Stimulated activated CD4-positive, alpha-beta T cell treated with anti-CD3 and anti-CD28 coated beads, TNF-alpha, amount 100 ng/mL, for 24 hours (primary cell): ENCODE measurements at places on chromosomes 1 and 21.

GRCh38 chr1:33280091-33280661 is 23.9 kb downstream of the ZNF362 start:
- DNase-seq = no peak

DNA sequence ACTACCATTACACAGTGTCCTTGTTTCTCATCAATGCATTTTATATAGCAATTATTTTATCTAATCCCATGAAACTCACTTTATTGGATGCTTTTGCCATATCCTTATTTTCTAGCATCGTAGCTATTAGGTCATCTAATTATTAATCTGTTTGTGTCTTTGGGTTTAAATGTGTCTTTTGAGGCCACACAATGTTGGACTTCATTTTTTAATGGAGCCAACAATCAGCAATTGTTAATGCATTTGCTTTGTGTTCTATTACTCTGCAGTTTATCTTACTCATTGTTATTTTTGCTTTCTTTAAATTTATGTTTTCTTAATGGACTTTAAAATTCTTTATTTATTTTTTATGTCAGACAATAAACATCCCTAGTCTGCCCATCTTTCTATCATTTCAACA is 1.8 kb upstream of the HSD11B1 start:
- DNase-seq = no peak

DNA sequence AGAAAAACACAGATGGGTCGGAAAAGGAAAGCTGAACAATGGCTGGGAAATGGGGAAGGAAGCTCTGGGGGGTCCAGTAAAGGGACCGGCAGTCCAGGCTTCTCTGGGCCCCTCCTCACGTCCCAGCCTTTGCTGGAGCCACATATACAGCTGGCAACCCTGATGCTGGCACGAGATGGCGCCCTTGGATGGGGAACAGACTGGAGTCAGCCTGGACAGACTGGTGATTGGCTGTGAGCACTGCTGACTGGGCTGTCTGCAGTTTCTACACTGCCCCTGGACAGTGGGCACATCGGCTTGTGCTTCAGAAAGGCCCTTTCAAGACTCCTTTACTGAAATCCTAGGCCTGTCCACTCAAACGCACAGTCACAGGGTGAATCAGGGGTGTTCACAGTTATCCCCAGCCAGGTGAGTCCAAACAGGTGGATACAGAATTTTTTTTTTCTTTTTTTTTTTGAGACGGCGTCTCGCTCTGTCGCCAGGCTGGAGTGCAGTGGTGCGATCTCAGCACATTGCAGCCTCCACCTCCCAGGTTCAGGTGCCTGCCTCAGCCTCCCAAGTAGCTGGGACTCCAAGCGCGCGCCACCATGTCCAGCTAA is 31.1 kb upstream of the ZBTB40 start:
- DNase-seq = peak; percentile 12

DNA sequence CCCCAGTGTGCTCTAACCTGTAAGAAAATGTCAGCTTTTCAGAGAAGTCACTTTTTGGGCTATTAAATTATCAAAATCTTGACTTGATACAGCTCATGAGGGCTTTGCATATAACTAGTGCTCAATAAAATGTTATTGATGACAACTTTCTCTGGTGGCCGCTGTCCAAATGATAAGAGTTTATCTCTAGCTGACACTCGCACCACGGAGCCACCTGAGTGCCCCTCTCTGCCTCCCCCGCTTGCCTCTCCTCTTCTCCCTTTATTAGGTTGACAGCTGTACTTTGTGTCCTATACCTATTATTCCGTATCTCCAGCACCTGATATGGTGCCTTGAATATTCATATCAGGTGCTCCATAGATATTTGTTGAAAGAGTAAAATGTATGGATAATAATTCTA is 82.8 kb downstream of the PHTF1 start:
- DNase-seq = no peak

DNA sequence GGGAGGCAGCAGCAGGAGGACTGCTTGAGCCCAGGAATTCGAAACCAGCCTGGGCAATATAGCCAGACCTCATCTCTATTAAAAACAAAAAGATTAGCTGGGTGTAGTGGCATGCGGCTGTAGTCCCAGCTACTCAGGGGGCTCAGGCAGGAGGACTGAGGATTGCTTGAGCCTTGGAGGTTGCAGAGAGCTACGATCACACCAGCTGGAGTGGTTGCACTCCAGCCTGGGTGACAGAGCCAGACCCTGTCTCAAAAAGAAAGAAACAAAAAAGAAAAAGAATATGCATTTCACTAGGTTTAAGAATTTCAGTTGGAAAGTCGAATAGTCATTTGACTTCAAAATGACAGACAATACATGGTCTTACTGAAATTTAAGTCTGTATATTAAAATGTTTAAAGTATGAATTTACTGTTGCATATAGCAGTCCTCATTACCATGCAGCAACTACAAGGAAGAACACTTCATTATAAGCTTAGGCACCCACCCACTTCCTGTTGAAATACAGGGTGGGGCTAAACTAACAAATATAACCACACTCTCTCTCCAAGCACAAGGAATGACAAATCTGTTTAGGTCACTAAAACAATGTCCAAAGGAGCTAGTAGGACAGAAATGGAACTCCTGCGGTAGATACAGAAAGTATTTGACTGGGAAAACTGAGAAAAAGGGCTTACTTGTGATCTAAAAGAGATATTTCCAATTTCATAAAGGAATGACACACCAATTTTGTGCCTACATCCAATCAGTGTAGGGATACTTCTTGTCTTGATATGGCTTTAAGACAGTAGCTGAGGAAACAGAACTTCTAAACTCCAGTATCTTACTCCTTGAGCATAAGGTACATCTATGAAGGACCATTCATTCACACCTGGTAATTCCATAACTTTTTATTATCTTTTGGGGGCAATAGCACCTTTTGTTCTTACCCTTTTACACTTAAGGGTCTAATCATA is 44.1 kb downstream of the GPR3 start:
- no peak for DNase-seq

DNA sequence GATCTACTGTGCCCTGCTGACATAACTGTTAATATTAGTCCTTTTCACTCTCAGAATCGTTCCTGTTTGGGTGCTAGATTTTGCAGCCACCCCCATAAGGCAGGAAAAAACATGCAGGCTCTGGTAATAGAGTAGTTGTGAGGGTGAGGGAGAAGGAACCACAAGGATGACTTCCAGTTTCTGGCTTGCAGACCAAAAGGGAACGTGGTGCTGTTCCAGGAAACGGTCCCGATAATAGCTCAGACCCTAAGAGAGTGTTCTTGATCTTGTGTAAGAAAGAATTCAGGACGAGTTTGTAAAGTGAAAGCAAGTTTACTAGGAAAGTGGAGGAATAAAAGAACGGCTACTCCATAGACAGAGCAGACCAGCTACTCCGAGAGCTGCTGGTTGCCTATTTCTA is 50.7 kb upstream of the RHOU start:
- no peak for DNase-seq

DNA sequence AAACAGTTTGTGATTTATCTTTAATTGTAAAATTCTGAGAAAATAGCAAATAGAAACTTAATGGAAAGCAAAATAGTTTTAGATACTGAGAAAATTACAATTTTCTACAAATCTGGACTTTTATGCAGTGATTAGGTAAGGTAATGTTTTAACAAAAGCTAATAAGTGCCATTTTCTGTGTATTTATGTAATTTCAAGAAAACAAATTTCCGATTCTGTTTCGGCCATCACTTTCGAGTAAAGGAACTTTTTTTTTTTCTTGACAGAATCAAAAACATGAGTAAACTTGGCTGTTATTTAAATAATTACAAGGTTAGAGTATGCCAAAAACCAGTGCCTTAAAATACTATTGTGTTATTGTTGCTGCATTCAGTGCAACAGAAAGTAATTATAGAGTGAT is 280.4 kb upstream of the C1orf105 start:
- DNase-seq = no peak

DNA sequence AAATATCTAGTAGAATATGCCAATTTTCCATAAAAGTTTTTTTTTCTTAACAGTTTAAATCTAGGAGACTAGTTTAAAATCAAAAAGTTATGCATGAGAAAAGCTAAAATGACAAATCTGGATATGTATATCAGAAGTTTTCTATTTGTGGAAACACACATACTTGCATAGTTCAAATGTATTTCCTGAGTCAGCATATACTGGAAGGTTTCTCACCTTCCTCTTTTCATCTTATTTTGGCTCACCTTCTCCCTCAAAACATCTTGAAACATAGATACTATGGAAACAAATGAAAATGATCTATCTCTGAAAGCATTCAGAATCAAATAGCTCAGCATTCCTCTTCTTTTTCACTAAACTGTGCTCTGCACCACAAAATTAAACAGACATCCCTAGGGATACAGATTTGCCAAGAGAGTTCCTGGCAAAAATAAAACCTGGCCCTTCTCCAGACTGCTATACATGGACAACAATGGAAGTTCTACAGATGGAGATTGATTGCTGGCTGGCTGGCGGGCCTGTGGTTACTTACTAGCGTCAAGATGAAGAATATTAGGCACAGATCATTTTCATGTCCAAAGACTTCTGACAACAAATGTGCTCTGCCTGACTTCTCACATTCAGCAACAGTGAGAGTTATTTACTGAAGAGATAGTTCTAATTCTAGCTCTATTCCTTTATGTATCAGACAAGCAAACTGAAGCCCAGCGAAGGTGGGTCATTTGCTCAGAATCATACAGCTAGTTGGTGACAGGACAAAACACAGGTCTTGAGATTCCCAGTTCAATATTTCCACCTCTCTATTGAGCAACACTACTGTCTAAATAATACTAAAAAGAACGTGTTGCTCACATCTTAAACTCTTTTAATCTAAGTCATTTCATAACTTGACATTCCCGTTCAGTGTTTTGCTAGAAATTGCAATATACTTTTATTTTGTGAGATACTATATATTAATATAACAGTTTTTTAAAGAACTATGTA is 26.6 kb downstream of the DIPK1A start:
- no peak for DNase-seq

- no peak for DNase-seq
Measured at GRCh38 chr1:39508266-39508665, 16.8 kb downstream of the BMP8A start.

- DNase-seq = no peak
Measured at GRCh38 chr1:240232530-240232929, 140.8 kb downstream of the FMN2 start.

DNA sequence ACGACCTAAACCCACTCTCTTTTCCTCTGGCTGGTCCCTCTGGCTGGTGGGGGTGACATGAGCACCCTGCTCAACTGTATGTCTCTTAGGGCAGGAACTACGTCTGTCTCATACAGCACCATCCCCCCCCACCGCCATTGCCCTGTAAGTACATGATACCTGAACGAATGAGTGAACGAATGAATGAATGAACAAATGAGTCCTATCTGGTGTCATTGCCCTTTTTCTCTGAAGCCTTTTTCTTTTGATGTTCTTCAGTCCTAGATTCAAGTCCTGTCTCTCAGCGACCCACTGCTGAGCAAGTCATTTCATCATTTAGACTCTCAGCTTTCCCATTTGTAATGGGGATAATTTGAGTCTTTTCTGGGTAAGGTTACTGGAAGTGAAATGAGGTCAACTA is 10.8 kb downstream of the MATN1 start:
- no peak for DNase-seq

- DNase-seq = no peak
Measured at GRCh38 chr21:41010101-41010435, 157.9 kb upstream of the BACE2 start.

DNA sequence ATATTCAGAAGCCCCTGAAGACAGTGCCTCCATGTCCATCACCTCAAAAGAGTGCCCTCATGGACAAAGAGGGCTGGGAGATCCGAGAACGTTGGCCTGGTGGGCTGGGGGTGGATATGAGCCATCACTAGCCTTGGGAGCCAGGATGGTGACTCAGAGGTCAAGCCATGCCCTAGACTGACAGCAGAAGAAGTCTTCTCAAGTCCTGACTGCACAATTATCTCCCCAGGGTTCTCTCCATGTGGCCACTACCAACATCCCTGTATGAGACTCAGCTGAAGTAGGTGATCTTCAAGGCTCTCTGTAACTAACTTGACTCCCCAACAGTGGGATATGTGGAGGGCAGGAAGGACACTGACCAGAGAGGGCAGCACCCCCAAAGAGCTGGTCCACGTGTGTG is 7.1 kb upstream of the USF1 start:
- DNase-seq = no peak

DNA sequence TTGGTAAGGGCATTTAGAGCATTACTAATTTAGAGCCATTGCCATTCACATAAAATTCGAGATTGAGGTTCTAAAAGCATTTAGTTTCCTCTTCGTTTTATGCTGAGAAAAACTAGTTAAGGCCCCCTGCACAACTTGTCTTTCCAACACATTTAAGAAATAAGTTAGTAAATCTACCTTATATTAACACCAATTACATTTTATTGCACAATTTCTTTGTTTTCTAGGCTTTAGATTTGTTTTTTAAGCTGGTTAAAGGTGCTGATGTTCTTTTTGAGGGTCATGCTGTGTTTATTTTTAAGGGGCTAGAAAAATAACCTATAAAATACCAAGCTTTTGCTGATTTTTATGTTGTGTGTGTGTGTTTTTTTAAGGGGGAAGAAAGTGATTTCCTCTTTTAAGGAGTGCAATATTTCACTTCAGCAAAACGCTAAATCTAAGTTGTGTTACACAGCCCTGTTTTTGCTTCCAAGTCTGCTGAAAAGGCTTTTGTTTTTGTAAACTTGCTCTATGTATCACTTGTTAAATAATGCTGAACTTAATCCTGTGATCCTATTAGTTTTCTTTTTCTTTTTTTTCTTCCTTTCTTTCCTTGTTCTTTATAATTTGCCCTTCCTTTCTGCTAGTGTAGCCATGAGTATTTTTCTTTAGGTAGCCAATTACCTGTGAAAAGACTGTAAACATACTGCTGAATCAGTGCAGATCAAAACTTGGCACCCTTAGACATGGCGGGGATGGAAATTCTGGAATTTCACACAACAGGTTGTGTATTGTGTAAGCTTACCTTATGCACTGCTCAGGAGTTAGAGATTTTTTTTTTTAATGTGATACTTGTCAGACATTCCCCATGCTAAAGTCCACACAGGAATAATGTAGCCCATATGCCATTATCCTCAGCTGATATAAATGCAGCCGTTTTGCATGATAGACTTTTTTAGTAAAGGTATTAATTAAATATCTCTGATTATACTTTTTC is 1.5 kb downstream of the CEPT1 start:
- DNase-seq = no peak

DNA sequence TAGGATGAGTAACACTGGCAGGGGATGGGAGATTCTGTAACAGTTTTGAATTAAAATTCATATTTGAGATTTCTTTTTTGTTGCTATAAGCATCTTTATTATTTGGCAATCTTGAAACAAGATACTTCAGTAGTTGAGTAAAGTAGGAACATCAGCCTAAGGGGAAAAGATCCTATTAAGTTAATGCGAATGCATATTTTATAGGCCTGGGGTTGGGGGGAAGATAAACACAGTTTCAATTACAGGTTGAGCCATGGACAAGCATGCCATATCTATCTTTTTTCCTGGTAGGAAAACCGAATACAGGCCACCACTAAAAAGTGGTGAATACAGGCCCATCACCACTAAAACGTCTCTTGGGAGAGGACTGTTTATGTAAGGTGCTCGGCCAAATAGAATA is 32.3 kb downstream of the SMAP2 start:
- DNase-seq = no peak

GRCh38 chr1:167128261-167129227 is 34.7 kb downstream of the STYXL2 start:
- DNase-seq = no peak

GRCh38 chr1:212777151-212777550 is 14.4 kb downstream of the NSL1 start:
- no peak for DNase-seq

- no peak for DNase-seq
Measured at GRCh38 chr1:94199398-94199797, 38.0 kb downstream of the ARHGAP29 start.

GRCh38 chr1:119987686-119988085 is 81.8 kb downstream of the NOTCH2 start:
- DNase-seq = no peak

GRCh38 chr1:29425631-29426030 is 189.3 kb downstream of the PTPRU start:
- DNase-seq = no peak
